Neural crest cell (in vitro differentiated cells): ENCODE measurements at places on chromosomes 3 and 15.

GRCh38 chr15:41124058-41124457 lies 8.0 kb upstream of the INO80 start:
- no peak for DNase-seq

DNA sequence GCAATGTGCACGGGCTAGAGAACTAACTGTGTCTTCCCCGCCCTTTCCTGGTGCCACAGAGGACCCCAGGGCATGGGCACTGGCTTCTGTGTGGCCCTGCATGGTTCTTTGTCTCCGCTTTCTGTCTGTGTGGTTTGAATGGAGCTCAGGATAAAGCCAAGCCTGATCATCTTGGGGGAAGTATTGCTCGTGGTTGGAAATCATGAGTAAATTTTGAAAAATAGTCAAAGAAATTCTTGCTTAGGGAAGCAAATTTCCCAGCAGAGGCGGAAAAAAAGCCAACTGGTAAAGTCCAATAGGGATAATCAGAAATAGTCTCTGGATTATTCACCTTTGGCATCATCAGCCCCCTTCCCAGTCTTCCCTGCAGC lies 55.4 kb downstream of the MAGEF1 start:
- no peak for DNase-seq

DNA sequence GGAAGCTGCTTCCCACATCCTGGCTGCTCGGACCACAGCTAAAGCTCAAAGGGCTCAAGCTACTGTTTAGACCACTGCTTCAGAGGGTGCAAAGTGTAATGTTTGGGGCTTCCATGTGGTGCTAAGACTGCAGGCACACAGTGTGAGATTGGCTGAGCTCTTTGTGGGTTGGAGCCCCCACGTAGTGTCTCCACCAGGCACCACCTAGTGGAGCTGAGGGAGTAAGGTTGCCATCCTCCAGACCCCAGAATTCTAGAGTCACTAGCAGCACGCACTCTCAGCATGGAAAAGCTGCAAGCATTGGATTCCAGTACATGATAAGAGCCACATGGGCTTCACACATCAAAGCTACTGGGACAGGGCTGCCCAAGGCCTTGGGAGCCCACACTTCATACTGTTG lies 9.3 kb downstream of the MKRN3 start:
- DNase-seq: no peak

- no peak for DNase-seq
Measured at GRCh38 chr15:92901995-92902394, 1.9 kb downstream of the CHD2 start.

DNA sequence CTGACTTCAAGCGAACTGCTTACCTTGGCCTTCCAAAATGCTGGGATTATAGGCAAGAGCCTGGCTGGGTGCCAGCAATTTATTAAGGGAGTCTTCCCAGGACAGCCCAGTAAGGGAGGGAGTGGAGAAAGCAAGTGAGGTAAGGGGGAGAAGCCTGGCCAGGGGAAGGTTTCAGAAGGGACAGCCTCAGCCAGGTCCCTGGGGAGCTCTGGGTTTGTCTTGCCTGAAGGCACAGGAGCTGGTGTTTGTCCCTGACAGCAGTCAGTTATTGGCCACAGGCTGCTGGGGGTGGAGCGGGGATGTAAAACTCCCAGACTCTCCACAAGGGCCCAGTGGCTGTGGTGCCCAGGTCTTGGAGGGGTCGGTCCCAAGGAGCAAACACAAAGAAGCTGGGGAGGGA lies 33.0 kb upstream of the CDCP1 start:
- DNase-seq: no peak
